ENCODE measurements at places on chromosomes 1 and 21. TPM values are rescaled to one million over a fixed set of nuclear protein-coding genes. Genes with fewer than 3 reads are reported as not detected.
A peak's percentile ranks its signal among the peaks of the same experiment; 100 is the strongest.

DNA sequence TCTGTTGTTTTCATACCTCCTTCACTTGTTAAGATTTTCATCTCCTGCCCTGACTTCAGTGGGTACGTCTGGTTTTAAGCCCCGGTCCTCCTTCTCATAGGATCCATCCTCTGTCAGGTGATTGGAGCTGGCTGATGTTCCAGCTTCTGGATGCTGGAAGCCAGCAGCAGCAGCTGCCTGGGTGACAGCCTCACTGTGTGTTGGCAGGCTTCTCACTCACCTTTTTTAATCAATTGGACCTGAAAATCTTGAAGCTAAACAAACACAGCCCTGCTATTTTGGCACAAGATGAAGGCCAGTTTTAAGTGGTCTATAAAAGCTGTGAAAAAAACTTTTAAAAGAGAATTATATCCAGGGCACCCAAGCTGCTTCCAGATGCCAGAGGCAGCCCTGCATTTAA, 181.0 kb downstream of the DISC1 start:
- peaks cover 4% of the 10 kb centered on the region for H3K36me3 ChIP-seq
- no peak overlapping the region for H3K27ac ChIP-seq
- no peak for DNase-seq
- no peaks in the 10 kb centered on the region for H3K4me1 ChIP-seq
- H3K27me3 ChIP-seq, result no peaks in the 10 kb centered on the region
- no peak overlapping the region for H3K4me3 ChIP-seq

GRCh38 chr1:214635086-214635485, 32.1 kb downstream of the CENPF start:
- H3K27ac ChIP-seq, result no peak overlapping the region
- H3K4me1 ChIP-seq, result peaks cover 13% of the 10 kb centered on the region
- DNase-seq, result no peak
- H3K27me3 ChIP-seq, result no peaks in the 10 kb centered on the region
- peaks cover 58% of the 10 kb centered on the region for H3K36me3 ChIP-seq
- H3K4me3 ChIP-seq, result no peak overlapping the region

- no peaks in the 10 kb centered on the region for H3K36me3 ChIP-seq
- no peaks in the 10 kb centered on the region for H3K4me1 ChIP-seq
- H3K27me3 ChIP-seq, result peaks cover 39% of the 10 kb centered on the region
- no peak overlapping the region for H3K27ac ChIP-seq
- DNase-seq, result no peak
- no peak overlapping the region for H3K4me3 ChIP-seq
Measured at GRCh38 chr21:38255571-38256117, 1.1 kb upstream of the KCNJ15 start.

GRCh38 chr21:34606051-34606450, 8.9 kb downstream of the RCAN1 start:
- no peaks in the 10 kb centered on the region for H3K36me3 ChIP-seq
- DNase-seq, result no peak
- H3K27ac ChIP-seq, result no peak overlapping the region
- no peaks in the 10 kb centered on the region for H3K4me1 ChIP-seq
- no peaks in the 10 kb centered on the region for H3K27me3 ChIP-seq

- no peaks in the 10 kb centered on the region for H3K27me3 ChIP-seq
- H3K4me1 ChIP-seq, result peaks cover 40% of the 10 kb centered on the region
- no peaks in the 10 kb centered on the region for H3K36me3 ChIP-seq
- DNase-seq, result no peak
- H3K27ac ChIP-seq, result peak overlapping the region; percentile 83
- H3K4me3 ChIP-seq, result peak overlapping the region; percentile 33
Measured at GRCh38 chr21:31394309-31394708, 50.2 kb upstream of the TIAM1 start.

- peaks cover 47% of the 10 kb centered on the region for H3K4me1 ChIP-seq
- peak overlapping the region; percentile 87 for H3K27ac ChIP-seq
- peaks cover 4% of the 10 kb centered on the region for H3K36me3 ChIP-seq
- DNase-seq, result peak; percentile 68
- no peaks in the 10 kb centered on the region for H3K27me3 ChIP-seq
Measured at GRCh38 chr21:37367703-37368540, 1.3 kb downstream of the DYRK1A start.

The KRTAP13-2 gene
- total RNA-seq, result not detected

The AGO1 gene
- 24.8 TPM for total RNA-seq

The LRRC3 gene
- 3.5 TPM for total RNA-seq

The KCND3 gene
- total RNA-seq, result not detected

The LCE3E gene
- total RNA-seq, result not detected
